HT-29 (cell line): ENCODE measurements at places on chromosomes 2 and 18.

DNA sequence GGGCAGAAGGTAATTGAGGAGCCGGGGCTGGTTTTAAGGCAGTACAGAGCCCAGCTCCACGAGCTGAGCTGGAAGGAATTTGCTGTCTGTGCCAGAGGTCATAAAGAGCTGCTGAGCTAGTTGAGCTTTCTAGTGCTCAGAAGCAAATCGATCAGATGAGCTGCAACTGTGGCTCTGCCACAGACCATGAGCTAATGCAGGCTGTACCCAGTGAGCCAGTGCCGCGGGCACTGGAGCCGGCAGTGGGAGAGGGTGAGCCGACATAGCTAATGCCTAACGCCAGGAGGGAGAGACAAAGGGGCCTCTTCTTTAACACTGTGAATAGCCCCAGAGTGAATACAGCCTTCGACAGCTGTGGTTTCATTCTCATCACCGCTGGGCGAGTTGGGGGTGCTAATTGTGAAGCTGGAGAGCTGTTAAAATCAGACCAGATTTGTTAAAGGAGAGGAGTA, 410.1 kb upstream of the TCF4 start:
- DNase-seq, result no peak

GRCh38 chr18:32438173-32438572, 32.5 kb downstream of the GAREM1 start:
- no peak for DNase-seq

DNA sequence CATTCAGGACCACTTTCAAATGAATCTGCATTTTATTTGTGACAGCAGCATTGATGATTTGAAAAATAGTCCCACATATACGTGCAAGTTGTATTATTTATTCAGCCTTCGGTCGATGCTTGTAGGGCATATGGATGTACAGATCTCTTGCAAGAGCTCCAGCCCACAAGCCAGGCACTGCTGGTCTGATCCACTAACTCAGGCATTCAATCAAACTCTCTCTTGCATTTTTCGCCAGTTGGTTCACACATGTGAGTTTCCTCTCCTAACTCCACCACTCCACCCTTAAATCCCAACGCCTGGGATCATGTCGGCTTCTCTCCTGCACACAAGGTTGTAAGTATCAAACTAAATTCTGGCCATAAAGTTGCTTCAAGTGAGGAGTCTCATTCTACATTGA, 318.7 kb downstream of the CYP26B1 start:
- no peak for DNase-seq

GRCh38 chr18:55186588-55186987, 227.3 kb upstream of the CCDC68 start:
- no peak for DNase-seq

DNA sequence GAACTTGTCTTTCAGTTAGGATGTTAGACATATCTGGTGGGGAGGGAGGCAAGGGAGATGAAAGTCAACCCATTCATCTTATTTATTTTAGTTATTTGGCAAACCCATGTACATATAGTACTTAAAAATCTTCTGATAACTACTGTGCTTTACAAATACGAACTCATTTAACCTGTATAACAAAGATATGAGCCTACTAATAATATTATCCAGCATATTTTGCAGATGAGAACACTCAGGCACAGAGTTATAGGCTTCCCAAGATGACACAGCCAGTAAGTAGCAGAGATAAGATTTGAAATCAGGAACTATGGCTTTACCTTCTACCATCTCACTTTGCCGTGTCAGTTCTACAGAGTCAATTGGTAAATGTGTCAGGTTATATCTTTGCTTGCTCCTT, 262.6 kb upstream of the DOK6 start:
- no peak for DNase-seq
